Esophagus mucosa (tissue), 1 donor: ENCODE measurements at places on chromosomes 3 and 15. TPM values are rescaled to one million over a fixed set of nuclear protein-coding genes. Genes with fewer than 3 reads are reported as not detected.

GP5 gene
- 0.08 TPM for total RNA-seq

- peak; percentile 95 for ATAC-seq
These were observed 29.5 kb upstream of the ZNF710 start for GRCh38 chr15:89971592-89971997.

DNA sequence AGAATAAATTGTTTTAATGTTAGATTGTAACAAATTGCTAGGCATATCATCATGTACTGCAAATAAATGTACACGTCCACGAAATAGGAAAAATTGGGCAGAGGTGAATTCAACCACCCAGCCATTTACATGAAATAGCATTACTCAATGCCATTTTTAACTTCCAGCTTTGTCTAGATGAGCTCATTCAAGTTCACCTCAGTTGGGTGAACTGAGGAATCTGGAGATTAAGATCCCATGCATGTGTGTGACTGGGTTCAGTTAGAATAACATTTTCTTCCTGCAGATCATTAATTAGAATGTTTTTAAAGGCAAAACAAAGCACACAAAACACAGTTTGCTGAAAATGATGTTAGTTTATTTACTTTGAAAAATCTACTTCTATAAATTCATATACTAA lies 767.8 kb upstream of the GOLIM4 start:
- ATAC-seq, result no peak

GRCh38 chr3:178665747-178666146 lies 129.5 kb downstream of the KCNMB2 start:
- no peak for ATAC-seq

GRCh38 chr3:112472691-112473090 lies 26.6 kb downstream of the BTLA start:
- ATAC-seq, result no peak

C3orf85 gene
- not detected for total RNA-seq

ACKR2 gene
- 1.1 TPM for total RNA-seq

GRCh38 chr15:31159837-31160236 lies 58.3 kb upstream of the TRPM1 start:
- no peak for ATAC-seq

NR1I2 gene
- total RNA-seq, result not detected

DNA sequence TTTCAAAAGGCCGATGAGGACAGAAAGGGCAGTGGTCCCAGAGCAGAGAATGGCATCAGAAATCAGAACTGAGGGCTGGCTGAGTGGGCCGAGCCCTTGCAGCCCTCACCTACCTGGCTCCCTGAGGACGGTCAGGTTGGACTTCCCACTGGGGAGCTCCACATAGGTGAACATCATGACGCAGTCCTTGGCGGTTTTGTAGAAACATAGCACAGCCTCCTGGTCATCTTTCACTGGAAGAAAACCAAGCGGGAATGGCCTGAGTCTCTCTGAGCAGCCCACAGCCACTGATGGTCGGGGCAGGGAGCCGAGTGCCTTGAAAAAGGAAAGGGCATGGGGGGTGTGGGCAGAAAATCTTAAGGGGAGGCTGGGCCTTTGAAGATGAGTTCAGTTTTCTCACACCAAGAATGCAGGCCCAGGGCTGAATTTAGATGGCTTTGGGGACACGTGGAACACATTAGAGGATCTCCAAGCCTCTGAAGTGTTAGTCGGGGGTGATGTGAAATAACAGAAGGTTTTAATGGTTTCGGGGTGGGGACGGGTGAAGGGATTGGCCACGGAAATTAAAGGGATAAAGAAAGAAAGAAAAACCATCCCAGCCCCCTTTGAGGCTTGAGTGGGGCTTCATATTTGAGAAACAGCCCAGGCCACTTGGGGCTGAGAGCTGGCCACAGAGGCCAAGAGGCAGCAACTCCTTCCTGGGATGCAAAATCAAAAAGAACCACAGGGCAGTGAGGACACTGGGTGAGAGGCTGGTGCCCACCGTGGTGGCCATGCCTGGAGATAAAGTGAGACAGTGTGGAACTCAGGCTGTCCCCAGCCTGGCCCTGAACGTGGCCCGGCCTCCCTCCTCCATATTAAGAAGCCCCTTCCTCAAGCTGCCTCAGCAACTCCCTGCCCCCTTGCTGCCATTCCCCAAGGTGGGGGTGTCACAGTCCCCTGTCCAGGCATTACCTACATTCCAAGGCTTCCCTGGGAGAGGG lies 36.2 kb downstream of the UMPS start:
- no peak for ATAC-seq

MST1R gene
- total RNA-seq, result 14.1 TPM

DNA sequence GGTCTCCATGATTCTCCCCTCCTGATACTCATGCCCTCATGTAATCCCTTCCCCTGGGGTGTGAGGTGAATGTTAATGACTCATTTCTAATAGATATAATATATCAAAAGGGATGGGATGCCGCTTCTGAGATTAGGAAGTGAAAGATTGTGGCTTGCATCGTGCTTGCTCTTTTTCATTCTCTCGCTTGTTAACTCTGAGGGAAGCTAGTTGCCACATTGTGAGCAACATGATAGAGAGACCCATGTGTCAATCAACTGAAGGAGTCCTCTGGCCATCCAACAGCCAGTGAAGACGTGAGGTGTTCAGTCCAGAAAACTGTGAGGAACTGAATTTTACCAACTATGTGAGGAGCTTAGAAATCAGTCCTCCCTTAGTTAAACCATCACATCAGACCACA lies 28.9 kb upstream of the DRD3 start:
- ATAC-seq, result no peak

- ATAC-seq, result no peak
These were observed 337.6 kb downstream of the IL20RB start for GRCh38 chr3:137295336-137295735.

IGSF11 gene
- 0.32 TPM for total RNA-seq

DNA sequence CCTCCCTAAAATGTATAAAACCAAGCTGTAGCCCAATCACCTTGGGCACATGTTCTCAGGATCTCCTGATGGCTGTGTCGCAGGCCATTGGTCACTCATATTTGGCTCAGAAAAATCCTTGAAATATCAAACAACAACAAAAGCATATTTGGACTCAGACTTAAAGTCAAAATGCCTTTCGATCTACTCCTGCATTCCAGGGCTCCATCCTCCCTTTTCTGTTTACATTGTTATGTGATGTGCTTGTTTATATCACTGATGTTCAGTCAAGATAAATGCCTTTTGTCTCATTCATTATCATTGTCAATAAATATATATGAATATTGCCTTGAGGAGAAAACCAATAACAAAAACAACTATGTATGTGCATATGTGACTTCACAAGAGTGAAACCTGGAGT lies 31.7 kb downstream of the HGD start:
- ATAC-seq, result no peak

TKT gene
- 379 TPM for total RNA-seq

DNA sequence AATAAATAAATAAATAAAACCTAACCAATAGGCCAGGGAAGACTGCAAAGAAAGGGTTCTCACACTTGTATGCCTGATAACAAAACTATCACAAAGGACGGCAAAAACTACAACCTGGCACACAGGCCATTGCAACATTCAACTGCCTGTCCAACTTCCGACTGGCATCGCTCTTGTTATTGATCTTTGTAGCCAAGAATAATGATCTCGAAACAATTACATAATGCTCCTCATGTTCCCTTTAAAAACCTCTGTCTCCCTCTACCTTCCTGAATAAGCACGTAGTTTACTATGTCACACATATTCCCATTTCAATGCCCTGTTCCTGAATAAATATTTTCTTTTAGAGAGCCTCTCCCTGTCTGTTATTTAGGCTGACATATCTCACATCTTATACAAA lies 74.3 kb downstream of the B3GNT5 start:
- ATAC-seq, result no peak
